ENCODE measurements at places on chromosomes 16 and 17.

DNA sequence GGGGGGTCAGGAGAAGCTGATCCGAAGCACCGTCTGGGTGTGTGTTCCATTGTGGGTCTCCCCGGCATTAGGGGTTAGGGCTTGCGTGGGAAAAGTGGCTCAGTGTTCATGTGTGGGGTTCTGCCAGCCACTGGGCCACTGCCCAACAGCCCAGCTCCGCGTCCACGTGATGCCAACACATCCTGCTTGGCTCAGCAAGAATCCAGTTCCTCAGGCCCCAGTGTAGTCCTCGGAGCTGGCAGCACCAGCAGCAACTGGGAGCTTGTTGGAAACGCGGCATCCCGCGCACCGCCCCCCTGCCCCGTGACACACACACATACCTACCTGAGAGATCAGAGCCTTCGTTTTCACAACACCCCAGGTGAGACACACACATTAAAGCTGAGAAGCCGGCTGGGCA, 18.9 kb downstream of the LGALS9 start:
- no peak for DNase-seq

GRCh38 chr17:65727246-65727645, 165.8 kb upstream of the AXIN2 start:
- no peak for DNase-seq

- no peak for DNase-seq
Measured at GRCh38 chr17:37829592-37830123, 84.8 kb upstream of the HNF1B start.

GRCh38 chr17:77316191-77316641, 175.4 kb downstream of the SEC14L1 start:
- DNase-seq, result no peak

GRCh38 chr16:88439016-88439415, 14.1 kb upstream of the ZFPM1 start:
- DNase-seq, result no peak

GRCh38 chr16:50928065-50928464, 186.2 kb downstream of the CYLD start:
- no peak for DNase-seq

GRCh38 chr17:46003907-46004748, 5.1 kb downstream of the STH start:
- DNase-seq, result no peak

DNA sequence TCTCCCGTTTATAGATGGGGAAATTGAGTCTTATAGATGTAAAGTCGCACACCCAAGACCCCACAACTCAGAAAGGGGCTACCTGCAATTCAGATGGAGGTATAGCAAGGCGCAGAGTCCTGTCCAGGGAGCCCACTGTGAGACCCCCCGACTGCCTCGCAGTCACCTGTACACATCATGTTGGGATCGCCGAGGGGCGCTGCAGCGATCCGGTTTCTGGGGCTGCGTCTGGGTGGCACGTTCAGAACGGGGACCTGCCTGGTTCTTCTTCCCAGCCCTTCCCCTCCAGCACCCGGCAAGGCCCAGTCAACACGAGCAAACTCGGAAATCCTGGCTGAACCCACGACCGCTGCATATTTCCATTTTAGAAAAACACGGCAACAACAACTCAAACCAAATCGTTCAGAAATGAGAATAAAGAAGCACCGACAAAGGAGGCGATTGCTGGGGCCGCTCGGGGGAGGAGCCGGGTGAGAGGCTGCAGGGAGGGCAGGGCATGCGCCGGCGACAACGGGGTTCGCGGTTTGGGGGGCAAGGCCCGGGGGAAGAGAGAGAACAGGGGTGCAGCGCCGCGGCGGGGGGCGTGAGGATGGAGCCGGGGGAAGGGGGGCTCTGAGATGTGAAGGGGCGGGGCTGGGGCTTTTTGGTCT, 643 bp downstream of the HSDL1 start:
- DNase-seq, result no peak

- no peak for DNase-seq
Measured at GRCh38 chr16:89074803-89075688, 18.6 kb upstream of the ACSF3 start.

DNA sequence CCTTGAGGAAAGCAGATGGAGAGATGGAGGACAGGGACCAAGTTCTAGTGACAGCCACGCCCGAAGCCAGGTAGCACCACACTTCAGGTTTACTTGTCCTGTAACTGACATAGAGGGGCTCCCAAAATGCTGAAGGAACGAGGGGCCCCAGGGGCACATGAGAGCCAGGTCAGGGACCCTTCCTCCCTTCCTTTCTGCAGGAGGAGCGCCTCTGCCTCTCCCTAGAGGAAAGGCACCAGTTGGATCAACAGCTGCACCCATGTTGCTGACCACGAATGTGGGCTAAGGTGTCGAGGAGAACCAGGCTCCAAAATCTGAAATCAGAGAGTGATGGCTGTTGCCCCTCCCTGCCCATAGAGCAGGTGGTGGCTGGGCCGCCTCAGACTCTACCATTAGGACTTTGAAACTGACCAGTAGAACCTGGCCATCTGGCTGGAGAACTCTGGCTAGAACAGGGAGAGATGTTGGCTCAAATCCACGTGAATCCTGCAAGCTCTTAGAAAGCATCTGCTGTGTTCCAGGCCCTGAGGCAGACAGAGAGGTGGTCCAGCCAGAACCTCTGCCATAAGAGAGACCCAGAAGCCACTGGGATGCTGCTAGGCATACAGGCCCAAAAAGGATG, 218.8 kb downstream of the KATNIP start:
- DNase-seq, result no peak

GRCh38 chr17:59565959-59566324, 532 bp downstream of the DHX40 start:
- no peak for DNase-seq

DNA sequence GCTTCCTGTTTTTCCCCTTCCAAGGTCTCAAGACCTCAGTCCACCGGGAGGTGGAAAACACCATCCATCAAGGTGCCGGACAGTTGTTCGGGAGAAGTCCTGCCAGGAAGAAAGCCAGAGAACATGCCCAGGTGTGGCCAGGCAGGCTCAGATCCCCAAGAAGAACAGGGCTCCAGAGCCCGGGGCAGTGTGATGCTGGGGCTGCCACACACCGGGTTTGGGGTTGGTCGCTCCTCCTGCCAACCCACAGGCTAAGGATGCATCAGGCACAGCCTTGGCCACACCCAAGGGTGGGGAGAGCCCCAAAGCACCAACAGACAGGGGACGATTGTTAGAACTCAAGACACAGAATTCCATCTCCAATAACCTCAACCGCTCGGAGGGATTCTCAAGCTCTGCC, 19.7 kb downstream of the ZFHX3 start:
- DNase-seq, result no peak

DNA sequence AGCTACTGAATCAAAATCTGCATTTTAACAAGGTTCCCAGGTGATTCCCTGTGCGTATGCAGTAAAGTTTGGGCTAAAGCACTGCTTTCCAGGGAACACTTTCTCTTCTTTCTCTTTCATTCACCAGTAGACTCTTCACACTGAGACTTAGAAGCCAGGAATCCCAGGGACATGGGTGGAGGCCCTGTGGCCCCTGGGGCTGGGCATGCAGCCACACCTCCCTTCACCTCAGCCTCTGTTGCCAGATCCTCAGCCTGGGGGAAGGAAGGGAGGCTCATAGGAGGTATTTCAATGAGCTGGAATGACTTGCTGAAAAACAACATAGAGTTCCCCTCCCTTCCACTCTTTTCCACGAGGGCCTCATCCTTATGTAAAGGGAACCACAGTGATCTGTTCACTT, 1.2 kb downstream of the G6PC3 start:
- DNase-seq, result no peak

DNA sequence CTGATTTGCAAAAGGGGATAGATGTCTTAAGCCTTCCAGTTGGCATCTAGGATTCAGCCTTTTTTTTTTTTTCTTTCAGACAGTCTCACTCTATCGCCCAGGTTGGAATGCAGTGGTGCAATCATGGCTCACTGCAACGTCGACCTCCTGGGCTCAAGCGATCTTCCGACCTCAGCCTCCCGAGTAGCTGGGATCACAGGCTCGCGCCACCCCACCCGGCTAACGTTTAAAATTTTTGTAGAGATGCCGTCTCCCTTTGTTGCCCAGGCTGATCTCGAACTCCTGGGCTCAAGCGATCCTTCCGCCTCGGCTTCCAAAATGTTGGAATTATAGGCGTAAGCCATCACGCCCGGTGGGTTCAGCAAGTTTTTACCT, 571 bp upstream of the CCP110 start:
- DNase-seq, result no peak

Measured in NCI-H526 treated with DMSO at 0.1 percent for 48 hours (cell line).